ENCODE measurements at places on chromosomes 1 and 21.

- no peak for ATAC-seq
Observed at GRCh38 chr1:45769261-45769932, 18.9 kb upstream of the IPP start.

DNA sequence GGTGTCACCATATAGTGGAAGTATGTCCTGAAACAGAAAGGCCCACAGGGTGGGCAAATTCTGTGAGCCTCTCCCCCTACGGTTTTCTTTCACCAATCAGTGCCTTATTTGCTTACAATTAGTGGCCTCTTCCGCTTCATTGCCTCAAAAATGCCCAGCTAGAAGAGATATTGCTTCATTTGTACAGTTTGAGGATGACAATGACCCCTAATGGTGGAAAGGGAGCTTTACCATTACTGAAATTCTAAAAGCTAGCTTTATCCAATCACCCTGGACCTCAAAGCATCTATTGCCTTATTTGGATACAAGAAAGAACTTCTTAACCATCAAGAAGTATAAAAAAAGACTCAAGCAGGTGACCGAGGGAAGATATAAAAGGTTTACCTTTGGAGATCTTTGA, 49.6 kb downstream of the LRRC71 start:
- ATAC-seq: no peak

DNA sequence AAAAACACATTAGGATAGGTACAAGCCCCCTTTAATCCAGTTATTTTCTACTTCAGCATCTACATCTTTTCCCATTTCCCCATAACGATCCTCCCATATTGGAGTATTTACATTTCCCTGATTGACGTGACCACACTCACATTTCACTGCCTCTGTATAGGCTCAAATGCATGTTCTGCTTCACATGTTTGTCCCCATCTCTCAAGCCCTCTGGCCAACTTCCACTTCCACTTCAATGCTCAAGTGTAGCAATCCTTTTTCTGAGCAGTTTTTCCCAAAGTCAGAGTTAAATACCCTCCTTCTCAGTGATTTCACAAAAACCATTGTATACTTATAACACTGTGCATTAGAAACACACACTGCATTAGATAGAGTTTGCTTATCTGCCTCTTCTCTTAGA, 61.8 kb upstream of the TTLL7 start:
- ATAC-seq: no peak

DNA sequence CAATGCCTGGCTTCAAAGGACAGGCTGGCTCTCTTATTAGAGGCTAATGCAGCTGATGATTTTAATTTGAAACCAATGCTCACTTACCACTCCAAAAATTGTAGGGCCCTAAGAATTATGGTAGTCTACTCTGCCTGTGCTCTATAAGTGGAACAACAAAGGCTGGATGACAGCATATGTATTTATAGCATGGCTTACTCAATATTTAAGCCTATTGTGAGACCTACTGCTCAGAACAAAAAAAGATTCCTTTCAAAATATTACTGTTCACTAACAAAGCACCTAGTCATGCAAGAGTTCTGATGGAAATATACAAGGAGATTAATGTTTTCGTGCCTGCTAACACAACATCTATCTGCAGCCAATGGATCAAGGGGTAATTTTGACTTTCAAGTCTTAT, 73.8 kb upstream of the DUSP10 start:
- ATAC-seq: no peak

DNA sequence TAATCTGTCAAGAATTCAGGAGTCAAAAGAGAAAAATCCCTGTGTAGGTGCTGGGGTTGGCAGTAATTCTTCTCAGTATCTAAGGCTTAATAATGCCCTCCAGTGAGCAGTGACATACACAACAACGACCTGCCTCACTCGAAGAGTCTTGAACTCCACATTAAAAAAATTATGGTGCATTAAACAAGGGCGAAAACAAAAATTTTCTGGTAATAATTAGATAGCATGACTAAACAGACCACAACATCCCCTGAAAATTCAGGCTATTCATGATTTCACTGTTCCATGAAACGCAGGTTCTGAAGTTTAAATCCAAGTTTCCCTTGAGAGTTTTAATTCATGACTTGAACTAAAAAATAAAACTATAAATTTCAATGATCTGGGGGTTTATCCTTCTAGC, 5.1 kb downstream of the SRSF4 start:
- ATAC-seq: no peak

DNA sequence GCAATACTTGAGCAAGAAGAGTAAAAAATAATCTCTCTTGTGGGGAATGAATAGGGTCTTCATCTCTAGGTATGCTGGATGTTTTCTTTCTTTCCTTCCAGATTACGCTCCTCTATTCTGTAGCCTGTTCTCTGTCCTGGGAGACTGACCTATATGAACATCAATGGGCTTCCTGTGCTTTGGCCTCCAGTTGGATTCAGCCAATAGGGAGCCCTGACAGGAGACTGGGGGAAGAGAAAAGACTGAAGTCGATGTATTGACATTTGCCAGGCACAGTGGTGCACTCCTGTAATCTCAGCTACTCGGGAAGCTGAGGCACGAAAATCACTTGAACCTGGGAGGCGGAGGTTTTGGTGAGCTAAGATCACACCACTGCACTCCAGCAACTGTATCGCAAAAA, 17.6 kb downstream of the SEMA6C start:
- ATAC-seq: no peak

DNA sequence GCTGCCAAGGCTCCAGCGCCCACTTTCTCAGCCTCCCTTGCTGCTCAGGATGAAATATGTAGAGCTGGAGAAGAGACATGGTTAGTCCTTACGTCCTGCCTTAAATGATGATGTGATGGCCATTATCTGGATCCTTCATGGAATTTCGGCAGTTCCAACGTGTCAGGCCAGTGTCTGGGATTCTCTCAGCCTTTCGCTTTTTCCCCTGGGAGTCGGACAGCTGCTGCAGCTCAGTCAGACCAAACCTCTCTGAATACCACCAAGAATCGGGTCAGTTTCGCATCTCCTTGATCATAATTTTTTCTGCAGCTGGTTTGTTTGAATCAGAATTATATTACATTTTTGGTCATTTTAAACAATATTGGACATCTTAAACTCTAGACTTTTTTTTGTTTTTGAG, 22.3 kb upstream of the KLHDC8A start:
- no peak for ATAC-seq

DNA sequence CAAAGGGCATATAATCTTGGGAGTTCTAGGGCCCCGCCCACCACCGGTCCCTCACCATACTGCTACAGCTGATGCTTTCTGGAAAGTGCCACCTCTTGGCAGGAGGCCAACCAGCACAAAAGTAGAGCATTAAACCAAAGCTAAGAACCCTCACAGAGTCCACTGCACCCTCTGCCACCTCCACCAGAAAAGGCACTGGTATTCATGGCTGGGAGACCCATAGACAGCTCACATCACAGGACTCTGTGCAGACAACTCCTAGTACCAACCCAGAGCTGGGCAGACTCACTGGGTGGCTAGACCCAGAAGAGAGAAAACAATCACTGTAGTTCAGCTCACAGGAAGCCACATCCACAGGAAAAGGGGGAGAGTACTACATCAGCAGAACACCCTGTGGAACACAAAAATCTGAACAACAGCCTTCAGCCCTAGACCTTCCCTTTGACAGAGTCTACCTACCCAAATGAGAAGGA, 10.8 kb downstream of the THEM4 start:
- peak; percentile 83 for ATAC-seq
